ENCODE measurements at places on chromosomes 1 and 21.
A peak's percentile ranks its signal among the peaks of the same experiment; 100 is the strongest.

- DNase-seq = no peak
Measured at GRCh38 chr21:45508607-45509565, 33.4 kb downstream of the SLC19A1 start.

DNA sequence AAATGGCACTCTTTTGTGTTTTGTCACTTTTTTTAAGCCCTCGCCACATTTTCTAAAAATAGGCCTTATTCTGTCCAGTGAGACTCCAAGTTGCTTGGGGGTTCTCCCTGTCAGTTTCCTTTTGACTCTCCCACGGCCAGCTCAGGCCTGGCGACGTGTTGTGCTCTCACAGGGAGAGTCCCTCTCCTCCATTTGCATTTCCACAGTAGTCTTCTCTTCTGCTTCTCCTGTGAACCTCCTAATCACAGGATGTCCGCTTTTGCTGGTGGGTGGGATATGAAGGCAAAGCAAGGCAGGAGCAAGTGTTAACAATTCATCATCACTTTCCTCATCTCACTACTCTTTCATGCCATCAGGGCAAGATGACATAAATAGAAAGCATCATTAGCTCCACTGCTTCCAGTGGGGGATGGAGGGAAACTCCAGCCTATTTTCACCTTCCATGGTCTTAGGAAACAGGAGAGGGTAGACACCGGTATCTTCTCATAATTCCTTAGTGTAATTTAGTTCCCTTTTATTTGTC, 99.8 kb downstream of the INTS7 start:
- DNase-seq = no peak

GRCh38 chr1:245915406-245915805, 591.7 kb downstream of the SMYD3 start:
- no peak for DNase-seq

DNA sequence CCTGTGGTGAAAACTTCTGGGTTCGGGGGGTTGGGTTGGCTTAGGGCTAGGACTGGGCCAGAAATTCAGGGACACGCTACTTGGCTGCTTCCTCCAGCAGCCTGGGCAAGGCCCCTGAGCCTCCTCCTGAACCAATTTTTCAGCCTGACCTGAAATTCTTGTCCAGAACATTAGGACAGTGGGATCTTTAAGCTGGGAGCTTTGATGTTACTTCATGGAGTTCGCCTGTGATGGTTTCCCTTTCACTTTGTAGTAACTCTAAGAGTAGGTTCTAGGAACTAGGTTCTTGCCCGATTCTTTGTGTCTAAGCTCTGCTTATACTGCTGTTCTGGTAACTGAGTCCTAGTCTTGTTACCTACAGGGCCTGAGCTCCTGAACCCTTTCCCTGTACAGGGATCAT, 75.3 kb downstream of the S1PR1 start:
- no peak for DNase-seq

GRCh38 chr1:117467336-117467735, 100.1 kb downstream of the MAN1A2 start:
- no peak for DNase-seq

GRCh38 chr1:202553560-202554038, 156.7 kb downstream of the SYT2 start:
- no peak for DNase-seq

DNA sequence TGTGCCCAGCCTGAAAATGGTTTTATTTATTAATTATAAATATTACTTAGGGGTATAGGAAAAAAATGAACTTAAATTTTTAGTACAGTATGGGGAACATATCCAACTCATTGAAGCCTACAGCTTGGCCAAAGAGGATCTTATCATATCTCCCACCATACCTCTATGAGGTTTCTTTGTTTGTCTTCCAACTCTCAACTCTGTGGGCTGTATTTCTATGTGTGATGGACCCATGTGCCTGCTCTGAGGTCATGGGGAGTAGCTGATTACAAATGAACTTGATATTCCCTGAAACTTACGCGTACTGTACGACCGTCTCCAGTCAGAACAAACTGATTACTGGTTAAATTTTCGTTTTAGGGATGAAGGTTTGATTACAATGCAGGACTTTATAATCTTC, 41.4 kb upstream of the PODN start:
- DNase-seq = no peak

GRCh38 chr1:64984106-64984505, 17.8 kb upstream of the JAK1 start:
- DNase-seq = no peak

- DNase-seq = no peak
Measured at GRCh38 chr1:1437033-1437903, 1.8 kb downstream of the VWA1 start.

DNA sequence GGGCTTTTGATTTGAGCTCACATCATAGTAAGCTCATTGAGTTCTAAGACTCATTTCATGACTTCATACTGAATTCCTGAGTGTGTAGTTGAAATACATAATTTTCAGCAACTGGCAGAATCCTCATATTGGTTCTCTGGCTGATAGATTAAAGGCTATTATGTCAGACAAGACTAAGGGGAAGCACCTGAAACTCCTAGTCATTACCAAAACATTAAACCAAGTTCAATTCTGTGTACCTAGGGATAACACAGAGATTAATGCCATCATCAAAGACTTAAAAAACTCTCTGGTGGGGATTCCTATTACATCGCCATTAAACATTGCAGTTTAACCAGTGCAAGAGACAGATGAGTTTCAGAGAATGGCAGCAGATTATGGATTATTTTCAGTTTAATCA, 339.1 kb downstream of the PTPRC start:
- no peak for DNase-seq

DNA sequence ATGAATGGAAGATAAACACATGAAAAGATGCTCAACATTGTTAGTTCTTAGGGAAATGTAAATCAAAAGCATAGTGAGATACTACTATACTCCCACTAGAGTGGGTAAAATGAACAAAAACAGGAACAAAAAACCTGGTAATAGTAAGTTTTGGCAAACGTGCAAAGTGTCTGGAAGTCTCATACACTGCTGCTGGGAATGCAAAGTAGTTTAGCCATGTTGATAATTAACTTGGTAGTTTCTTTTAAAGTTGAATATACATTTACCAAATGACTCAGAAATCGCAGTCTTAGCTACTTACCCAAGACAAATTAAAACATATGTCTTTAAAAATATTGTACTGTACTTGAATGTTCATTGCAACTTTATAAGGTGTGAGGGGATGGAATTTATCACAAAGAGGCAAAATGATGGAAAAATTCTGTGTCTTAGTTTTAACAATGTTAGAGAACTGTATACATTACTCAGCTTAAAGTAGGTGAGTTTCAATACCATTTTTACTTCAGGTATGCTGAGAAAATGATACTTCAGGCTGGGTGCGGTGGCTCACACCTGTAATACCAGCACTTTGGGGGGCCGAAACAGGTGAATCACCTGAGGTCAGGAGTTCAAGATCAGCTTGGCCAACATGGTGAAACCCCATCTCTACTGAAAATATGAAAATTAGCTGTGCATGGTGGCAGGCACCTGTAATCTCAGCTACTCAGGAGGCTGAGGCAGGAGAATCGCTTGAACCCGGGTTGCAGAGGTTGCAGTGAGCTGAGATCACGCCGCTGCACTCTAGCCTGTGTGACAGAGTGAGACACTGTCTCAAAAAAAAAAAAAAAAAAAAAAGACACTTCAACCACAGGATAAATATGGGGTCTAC, 102.3 kb downstream of the PDE4B start:
- no peak for DNase-seq

GRCh38 chr1:91520942-91521507, 20.4 kb downstream of the CDC7 start:
- no peak for DNase-seq

DNA sequence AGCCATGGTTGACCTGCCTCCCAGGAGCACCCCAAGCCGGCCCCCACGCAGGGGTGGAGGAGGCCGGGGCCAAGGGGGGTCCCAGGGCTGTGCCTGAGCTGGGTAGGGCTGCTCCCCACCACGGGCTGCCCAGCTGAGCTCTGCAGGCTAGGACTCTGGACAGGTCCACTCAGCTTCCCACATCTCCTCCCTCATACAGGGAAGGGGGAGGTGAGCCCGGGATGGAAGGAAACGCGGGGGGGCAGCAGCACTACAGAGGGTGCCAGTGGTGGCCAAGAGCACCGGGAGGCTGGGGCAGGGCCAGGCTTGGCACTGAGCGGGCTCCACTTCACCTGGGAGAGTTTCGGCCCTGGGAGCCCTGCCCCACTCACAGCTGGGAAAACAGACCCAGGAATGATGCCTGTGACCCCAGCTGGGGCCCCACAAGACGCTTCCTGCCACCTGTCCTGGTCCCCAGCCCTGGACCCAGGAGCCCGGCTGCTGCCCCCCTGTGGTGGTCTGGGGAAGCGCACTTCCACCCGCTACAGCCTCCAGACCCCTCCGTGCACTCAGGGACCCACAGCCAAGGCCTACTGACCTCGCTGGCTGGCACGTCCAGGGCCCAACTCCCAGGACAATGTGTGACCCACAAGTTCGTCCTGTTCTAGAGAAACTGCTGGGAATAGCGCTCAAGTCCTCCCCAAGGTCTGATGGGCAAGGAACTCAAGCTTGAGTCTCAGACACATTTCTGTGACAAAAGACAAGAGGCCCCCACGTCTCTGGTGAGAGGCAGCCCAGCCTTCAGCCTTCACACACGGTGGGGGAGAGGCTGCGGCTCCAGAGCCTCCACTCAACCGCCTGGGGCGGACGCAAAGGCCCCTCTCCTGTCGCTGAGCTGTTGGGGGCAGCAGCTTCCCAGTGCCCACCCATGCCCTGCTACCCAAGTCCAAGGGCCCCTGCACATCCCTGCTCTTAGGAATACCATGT, 3.0 kb downstream of the AURKAIP1 start:
- DNase-seq = peak; percentile 37

GRCh38 chr1:115640384-115640783, 1.4 kb upstream of the VANGL1 start:
- no peak for DNase-seq

GRCh38 chr1:198203434-198203833, 46.6 kb downstream of the NEK7 start:
- DNase-seq = no peak

DNA sequence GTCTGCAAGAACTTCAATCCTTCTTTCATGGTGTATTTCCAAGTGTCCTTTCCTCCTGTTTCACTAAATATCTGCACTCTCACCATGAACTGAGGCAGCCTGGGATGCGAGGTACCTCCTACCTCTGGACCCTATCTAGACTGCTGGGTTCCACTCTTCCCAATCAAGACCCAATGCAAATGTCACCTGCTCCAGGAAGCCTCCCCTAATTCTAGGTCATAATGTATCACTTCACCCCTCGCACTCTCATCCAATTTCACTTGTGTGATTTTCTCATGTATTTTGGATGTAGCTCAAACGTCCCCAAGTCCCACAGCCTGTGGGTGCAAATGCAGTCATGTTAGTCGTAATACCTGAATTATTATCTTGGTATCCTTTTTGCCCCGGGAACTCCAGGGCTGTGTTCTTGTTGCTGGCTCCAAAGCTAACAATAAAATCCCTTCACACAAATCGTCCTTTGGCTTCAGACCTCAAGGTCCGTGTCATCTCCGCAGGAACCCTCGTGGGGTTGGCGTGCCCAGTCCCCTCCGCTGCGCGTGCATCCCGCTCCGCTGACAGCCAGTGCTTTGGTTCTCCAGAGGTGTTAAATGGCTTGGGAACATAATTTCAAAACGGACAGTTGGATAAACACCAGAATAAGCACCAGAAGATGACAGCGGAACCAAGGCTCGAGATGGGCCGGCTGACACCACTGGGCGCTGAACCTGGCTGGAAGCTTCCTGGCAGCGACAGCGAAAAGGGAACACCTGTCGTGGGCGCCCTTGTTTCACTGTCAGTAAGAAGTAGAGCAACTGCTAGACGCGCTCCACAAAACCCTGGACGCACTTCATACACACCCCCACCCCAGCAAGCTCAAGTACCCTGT, 1.0 kb upstream of the BACH1 start:
- no peak for DNase-seq

GRCh38 chr1:171772312-171772711, 9.1 kb upstream of the METTL13 start:
- DNase-seq = no peak

- DNase-seq = no peak
Measured at GRCh38 chr1:117644696-117645311, 39.0 kb downstream of the TENT5C start.

GRCh38 chr1:92970990-92971689, 9.9 kb upstream of the DIPK1A start:
- no peak for DNase-seq

- DNase-seq = no peak
Measured at GRCh38 chr1:226128487-226129075, 58.0 kb downstream of the ACBD3 start.

DNA sequence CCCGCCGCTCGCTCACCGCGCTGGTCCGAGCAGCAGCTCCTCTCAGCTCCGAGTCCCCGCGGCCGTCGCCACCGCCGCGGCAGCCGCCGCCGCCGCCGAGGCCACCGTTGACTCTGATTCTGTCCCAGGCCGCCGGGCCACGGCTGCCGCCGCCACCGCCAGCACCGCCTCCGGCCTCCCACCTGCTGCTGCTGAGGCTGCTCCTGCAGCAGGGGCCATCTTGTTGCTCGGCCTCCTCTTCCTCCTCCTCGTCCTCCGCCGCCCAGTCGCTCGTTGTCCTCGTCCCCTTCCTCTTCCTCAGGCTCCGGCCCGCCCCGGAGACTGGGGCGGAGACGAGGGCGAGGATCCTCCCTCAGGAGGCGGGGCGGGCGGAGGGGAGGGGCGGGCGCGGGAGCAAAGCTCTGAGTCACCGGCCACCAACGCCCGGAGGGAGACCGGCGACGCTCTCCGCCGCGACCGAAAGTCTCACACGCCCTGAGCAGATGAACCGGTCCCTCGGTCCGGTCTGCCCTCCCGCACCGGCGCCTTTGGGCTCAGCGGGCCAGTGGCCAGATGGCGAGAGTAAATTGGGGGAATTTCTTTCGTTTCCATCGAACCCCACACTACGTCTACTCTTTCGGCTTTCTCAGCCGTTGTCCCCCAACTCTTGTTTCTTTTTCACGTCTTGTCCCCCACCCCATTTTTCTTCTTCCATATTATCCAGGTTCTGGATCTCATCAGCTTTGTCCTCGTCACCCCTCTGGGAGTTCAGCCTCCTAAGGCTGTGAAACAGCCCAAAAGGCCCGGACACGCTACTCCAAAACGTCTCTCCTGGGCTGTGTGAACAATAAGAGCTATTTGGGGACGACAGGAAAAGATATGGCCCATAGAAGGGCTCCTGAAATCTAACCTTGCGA, at the start of gene RC3H1:
Gene RC3H1 (minus strand): TSS at position 278 of the 896 bp plus-strand sequence. CDS start 29,372 bp downstream, outside the sequence.
- DNase-seq = peak; percentile 10

GRCh38 chr21:26920055-26920454, 46.8 kb downstream of the ADAMTS5 start:
- DNase-seq = no peak

DNA sequence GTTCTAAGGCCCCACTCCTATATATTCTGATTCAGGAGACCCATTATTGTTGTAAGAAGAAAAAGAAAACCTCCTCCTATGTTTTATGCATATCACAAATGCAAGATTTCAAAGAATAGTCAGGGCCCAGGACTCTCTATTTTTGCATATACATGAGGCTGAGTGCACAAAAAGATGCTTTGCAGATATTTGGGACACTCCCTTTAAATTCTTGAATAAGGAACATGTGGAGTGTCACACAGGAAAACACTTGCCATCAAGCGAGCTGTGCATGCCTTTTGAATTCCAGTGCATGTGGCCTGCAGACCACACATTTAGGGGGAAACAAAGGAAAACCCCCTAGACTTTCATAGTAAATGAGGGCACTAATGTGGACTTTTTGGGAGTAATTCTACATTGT, 5.6 kb downstream of the MAP3K7CL start:
- no peak for DNase-seq
